ENCODE measurements at places on chromosomes 7 and 10.

DNA sequence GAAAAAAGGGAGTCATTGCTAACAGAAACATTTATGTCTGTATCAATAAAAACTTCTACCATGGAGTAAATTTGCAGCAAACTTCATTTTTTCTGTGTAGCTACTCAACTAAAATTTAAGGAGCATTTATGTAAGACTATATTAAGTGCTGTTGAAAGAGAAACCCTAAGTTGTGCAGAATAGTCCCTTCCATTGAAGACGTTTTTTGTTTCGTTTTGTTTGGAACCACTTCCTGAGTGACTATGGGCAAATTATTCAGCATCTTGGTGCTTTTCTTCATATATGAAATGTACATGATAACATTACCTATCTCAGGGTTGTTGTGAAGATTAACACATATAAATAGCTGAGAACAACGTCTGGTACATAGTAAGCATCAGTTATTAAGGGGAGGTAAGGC is 24.3 kb downstream of the SEM1 start:
- DNase-seq: no peak

GRCh38 chr10:98901441-98902110 is 334.1 kb downstream of the HPSE2 start:
- no peak for DNase-seq

DNA sequence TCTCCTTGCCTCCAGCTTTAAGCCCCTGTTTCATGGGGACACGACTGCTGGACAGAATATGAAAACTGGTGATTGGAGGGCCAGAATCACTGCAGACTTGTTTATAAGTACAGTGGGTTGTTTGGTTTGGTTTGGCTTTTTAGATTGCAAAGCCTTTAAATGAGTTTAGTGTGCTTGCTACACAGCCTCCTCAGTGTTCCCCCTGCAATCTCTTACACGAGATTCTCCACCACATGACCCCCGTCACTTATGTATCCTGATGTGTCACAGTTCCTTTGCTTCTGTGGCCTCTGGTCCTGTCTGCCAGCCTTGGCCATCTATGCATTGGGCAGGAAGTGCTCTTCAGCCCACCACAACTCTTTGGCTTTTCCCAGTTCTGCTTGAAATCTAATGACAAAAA is 103.7 kb upstream of the ANKRD1 start:
- no peak for DNase-seq

GRCh38 chr7:116557901-116558300 is 33.1 kb downstream of the CAV1 start:
- DNase-seq: no peak

DNA sequence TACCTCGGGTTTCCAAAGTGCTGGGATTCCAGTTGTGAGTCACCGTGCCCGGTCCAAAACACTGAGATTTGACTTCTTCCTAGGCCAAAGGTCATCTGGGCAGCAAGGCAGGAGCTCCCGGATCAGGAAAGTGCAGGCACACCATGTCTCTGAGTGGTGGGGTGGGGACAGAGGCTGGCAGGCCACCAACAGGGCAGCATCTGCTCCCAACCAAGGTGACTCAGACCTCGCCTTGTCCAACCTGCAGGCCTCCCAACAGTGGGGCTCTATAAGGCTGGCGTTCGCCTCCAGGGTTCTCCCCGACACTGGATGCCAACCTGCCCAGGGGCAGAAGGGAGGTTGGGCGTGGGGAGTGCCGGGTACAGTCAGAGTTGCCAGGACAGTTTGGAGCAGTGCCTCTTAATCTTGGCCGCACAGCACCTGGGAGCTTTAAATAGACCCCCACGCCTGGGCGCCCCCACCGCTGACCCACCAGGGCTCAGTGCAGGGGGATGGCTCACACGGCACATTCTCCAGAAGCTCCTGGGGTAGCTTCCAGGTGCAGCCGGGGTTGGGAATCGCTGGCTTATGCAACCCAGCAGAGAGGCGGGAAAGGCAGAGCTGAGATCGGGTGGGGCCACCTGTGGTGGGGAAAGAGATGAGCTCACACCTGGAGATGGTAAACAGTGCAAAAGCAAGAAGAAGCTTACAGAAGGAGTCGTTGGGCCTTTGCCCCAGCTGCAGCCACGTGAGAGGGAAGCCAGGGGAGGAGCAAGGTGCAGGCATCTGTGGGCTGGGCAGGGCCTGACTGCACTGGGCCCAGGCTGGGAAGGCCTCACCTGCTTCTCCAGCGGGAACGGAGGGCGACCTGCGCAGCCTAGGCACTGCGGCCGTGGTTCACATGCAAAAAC is 10.9 kb downstream of the CALML5 start:
- DNase-seq: no peak

GRCh38 chr10:43931308-43931930 is 282.7 kb upstream of the ZNF32 start:
- peak; percentile 93 for DNase-seq

GRCh38 chr7:129803546-129804081 is 149.1 kb downstream of the UBE2H start:
- no peak for DNase-seq

- DNase-seq: peak; percentile 36
These were observed 50.9 kb downstream of the TFAM start for GRCh38 chr10:58436071-58436470.

DNA sequence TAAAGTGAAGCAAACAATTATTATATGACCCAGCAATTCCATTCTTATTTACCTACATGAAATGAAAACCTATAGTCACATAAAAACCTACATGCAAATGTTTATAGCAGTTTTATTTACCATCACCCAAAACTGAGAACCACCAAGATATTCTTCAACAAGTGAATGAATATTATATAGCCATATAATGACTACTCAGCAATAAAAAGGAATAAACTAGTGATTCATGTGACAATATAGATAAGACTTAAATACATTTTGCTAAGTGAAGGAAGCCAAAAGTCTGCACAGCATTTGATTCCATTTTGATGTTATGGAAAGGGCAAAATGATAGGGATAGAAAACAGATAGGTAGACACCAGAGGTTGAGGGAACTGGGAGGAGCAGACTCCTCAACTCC is 31.7 kb downstream of the PODXL start:
- no peak for DNase-seq
